ENCODE measurements at places on chromosomes 7 and 10. TPM values are rescaled to one million over a fixed set of nuclear protein-coding genes. Genes with fewer than 3 reads are reported as not detected.
A peak's percentile ranks its signal among the peaks of the same experiment; 100 is the strongest.

GRCh38 chr7:41969561-41970105, 266.7 kb upstream of the INHBA start:
- no peak overlapping the region for H3K4me3 ChIP-seq
- DNase-seq: no peak
- H3K27ac ChIP-seq: no peak overlapping the region

Gene ASAH2B
- total RNA-seq: 3.9 TPM

Gene PGAM2
- not detected for total RNA-seq

DNA sequence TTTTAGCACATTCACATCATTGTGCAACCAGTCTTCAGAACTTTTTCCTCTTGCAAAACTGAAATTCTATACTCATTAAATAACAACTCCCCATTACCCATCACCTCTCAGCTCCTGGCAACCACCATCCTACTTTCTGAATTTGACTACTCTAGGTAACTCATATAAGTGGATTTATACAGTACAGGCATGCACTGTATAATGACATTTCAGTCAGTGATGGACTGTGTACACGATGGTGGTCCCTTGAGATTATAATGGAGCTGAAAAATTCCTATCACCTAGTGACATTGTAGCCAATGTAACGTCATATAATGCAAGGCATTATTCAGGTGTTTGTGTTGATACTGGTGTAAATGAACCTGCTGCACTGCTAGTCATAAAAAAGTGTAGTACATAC, 60.1 kb downstream of the BTRC start:
- H3K27me3 ChIP-seq: no peaks in the 10 kb centered on the region
- H3K27ac ChIP-seq: no peak overlapping the region
- H3K36me3 ChIP-seq: 0 out of 2 replicates have a peak, but pooled peaks cover 6% of the 10 kb centered on the region
- no peaks in the 10 kb centered on the region for H3K4me1 ChIP-seq
- H3K4me3 ChIP-seq: no peak overlapping the region

DNA sequence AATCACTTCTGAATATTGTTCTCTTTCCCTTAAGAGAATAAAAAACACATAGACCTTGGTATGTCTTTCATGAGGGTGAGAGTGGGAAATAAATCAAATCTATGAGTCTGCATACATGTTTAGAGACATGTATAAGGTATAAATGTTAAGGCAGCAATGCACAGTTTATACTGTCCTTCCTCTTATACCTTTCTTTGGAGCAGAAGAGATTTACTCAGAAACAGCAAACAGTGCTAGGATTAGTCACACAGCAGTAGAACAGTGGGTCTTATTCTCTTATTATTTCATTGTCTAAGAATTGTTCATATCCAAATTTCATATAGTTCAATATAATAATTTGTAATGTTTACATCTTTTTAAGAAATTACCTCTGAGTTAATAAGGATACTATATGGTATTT, 126.7 kb upstream of the TMEM196 start:
- no peaks in the 10 kb centered on the region for H3K4me1 ChIP-seq
- no peak overlapping the region for H3K27ac ChIP-seq
- no peaks in the 10 kb centered on the region for H3K36me3 ChIP-seq
- no peaks in the 10 kb centered on the region for H3K27me3 ChIP-seq

GRCh38 chr7:21077602-21078001, 290.9 kb upstream of the SP8 start:
- no peaks in the 10 kb centered on the region for H3K36me3 ChIP-seq
- DNase-seq: no peak
- no peak overlapping the region for H3K27ac ChIP-seq
- peaks cover 5% of the 10 kb centered on the region for H3K4me1 ChIP-seq
- no peak overlapping the region for H3K4me3 ChIP-seq

DNA sequence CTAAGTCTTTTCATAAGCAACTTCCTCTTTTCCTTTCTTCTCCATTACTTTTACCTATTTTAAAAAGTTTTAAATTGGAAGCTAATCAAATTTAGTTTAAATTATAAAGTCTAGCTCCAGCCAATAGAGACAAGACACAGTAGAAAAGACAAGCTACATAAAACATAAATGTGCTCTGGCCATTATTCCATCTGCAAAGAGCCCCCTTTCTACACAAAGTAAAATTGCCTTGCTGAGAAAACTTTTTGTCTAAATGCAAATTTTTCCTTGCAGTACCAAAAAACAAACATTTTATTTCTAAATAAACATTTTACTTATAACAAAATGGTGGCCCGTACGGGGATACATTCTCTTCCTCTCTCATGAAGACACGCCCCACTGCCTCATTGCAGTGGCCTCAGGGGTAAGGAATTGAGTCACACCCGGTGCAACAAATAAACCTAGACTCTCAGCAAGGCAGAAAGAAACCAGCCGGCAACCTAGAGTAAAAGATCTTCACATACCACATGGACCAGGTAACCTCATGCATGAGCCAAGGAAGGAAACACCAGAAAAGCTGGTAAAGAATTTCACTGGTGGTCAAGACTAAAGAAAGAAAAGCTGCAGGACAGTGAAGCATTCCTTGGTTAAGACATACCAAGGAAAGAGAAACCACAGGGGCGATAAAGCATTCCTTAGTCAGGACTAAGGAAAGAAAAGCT, 71.6 kb upstream of the ZNF746 start:
- no peaks in the 10 kb centered on the region for H3K4me1 ChIP-seq
- no peak overlapping the region for H3K4me3 ChIP-seq
- no peak overlapping the region for H3K27ac ChIP-seq
- H3K27me3 ChIP-seq: no peaks in the 10 kb centered on the region
- H3K36me3 ChIP-seq: peaks cover 35% of the 10 kb centered on the region
- DNase-seq: no peak

Gene CHCHD2
- total RNA-seq: 603 TPM

GRCh38 chr7:29853072-29853471, 46.8 kb downstream of the WIPF3 start:
- 0 out of 2 replicates have a peak, but pooled peaks cover 3% of the 10 kb centered on the region for H3K27me3 ChIP-seq
- DNase-seq: peak; percentile 28
- peaks cover 5% of the 10 kb centered on the region for H3K4me1 ChIP-seq
- H3K36me3 ChIP-seq: no peaks in the 10 kb centered on the region
- no peak overlapping the region for H3K4me3 ChIP-seq

DNA sequence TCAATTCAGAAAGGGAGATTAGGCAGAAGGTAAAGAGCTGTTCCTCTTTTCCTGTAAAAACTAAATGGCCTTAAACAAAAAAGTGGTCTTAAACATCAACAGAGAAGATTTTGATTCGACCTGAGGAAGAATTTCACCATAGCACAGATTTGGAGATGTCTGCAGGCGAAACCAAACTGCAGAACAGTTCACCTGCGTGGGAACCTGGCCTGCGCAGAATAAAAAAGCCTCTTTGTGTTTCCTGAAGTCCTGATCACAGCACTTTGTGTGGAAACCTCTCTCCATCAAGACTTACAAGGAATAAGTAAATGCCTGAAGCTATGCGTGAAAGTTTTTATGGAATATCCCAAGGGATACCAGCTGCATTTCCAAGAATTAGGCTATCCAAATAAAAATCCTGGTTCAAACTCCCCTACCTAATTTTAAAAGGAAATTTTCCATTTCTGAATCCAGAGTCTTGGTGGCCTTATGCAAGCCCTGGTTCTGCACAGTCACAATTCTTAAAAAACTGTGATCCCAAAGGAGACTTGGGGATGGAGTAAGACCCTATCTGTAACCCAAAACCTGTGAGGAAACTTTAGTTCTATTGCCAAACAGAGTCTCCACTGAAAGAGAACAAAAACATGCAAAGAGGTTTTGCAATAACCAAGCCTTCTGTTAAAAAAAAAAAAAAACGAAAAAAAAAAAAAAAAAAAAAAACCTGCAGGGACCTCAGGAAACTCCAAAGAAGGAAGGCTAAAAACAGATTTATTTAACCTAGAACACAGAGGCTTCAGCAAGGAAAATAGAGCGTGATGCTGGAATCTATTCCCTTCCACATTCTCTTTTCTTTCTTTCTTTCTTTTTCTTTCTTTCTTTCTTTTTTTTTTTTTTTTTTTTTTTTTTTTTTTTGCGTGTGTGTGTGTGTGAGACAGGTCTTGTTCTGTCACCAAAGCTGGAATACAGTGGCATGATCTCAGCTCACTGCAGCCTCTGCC, 10.4 kb downstream of the CALML3 start:
- no peaks in the 10 kb centered on the region for H3K4me1 ChIP-seq
- DNase-seq: no peak
- H3K36me3 ChIP-seq: no peaks in the 10 kb centered on the region
- no peak overlapping the region for H3K4me3 ChIP-seq
- no peaks in the 10 kb centered on the region for H3K27me3 ChIP-seq
- H3K27ac ChIP-seq: no peak overlapping the region

GRCh38 chr10:127151981-127152699, 44.3 kb downstream of the INSYN2A start:
- H3K27me3 ChIP-seq: no peaks in the 10 kb centered on the region
- peaks cover 55% of the 10 kb centered on the region for H3K4me1 ChIP-seq
- no peak overlapping the region for H3K4me3 ChIP-seq
- DNase-seq: no peak
- no peaks in the 10 kb centered on the region for H3K36me3 ChIP-seq

- H3K36me3 ChIP-seq: no peaks in the 10 kb centered on the region
- H3K4me1 ChIP-seq: no peaks in the 10 kb centered on the region
- H3K27me3 ChIP-seq: no peaks in the 10 kb centered on the region
- H3K4me3 ChIP-seq: no peak overlapping the region
- no peak for DNase-seq
Measured at GRCh38 chr7:3832199-3832598, 531.1 kb downstream of the SDK1 start.

- DNase-seq: no peak
- peaks cover 23% of the 10 kb centered on the region for H3K4me1 ChIP-seq
- no peaks in the 10 kb centered on the region for H3K27me3 ChIP-seq
- H3K27ac ChIP-seq: no peak overlapping the region
- no peak overlapping the region for H3K4me3 ChIP-seq
Measured at GRCh38 chr10:125083576-125083920, 76.8 kb downstream of the CTBP2 start.

Gene NOLC1
- 242 TPM for total RNA-seq

- no peak overlapping the region for H3K27ac ChIP-seq
- no peaks in the 10 kb centered on the region for H3K36me3 ChIP-seq
- no peak for DNase-seq
- H3K4me3 ChIP-seq: no peak overlapping the region
- H3K27me3 ChIP-seq: no peaks in the 10 kb centered on the region
Measured at GRCh38 chr7:95318501-95319100, 5.7 kb downstream of the PON1 start.

- no peaks in the 10 kb centered on the region for H3K27me3 ChIP-seq
- no peak for DNase-seq
- H3K27ac ChIP-seq: no peak overlapping the region
- H3K36me3 ChIP-seq: no peaks in the 10 kb centered on the region
- no peak overlapping the region for H3K4me3 ChIP-seq
Measured at GRCh38 chr7:1883834-1884582, 213.9 kb downstream of the ELFN1 start.

DNA sequence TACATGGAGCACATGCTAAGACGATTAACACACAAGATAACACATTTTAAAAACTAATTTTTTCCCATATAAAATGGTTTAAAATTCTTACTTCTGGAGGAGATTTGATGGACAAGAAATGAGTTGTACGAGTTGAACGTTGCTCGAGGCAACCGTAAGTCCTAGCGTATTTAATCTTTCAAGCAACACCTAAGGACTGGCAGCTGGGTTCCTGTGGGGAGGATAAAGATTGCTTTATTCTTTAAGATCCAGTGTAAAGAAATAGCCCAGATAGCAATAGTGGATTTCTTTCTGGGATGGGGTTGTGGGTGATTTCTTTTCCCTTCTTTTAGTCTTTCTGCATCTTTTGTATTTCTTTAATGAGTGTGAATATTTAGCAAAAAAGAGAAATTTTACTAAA, 9.8 kb downstream of the TBXAS1 start:
- no peak for DNase-seq
- H3K36me3 ChIP-seq: no peaks in the 10 kb centered on the region
- H3K27ac ChIP-seq: no peak overlapping the region
- no peaks in the 10 kb centered on the region for H3K4me1 ChIP-seq
- no peaks in the 10 kb centered on the region for H3K27me3 ChIP-seq

Gene TEX47
- total RNA-seq: not detected

GRCh38 chr10:35558276-35558675, 46.9 kb upstream of the GJD4 start:
- H3K27me3 ChIP-seq: no peaks in the 10 kb centered on the region
- DNase-seq: no peak
- H3K4me1 ChIP-seq: 0 out of 2 replicates have a peak, but pooled peaks cover 2% of the 10 kb centered on the region
- no peak overlapping the region for H3K27ac ChIP-seq

GRCh38 chr10:28971255-28971654, 293.9 kb downstream of the BAMBI start:
- H3K4me3 ChIP-seq: no peak overlapping the region
- DNase-seq: no peak
- no peak overlapping the region for H3K27ac ChIP-seq
- H3K27me3 ChIP-seq: no peaks in the 10 kb centered on the region
- H3K4me1 ChIP-seq: peaks cover 5% of the 10 kb centered on the region

- no peaks in the 10 kb centered on the region for H3K36me3 ChIP-seq
- H3K27me3 ChIP-seq: no peaks in the 10 kb centered on the region
- H3K4me1 ChIP-seq: peaks cover 10% of the 10 kb centered on the region
- DNase-seq: no peak
- H3K4me3 ChIP-seq: no peak overlapping the region
- H3K27ac ChIP-seq: no peak overlapping the region
Measured at GRCh38 chr7:80357530-80357929, 154.3 kb downstream of the GNAT3 start.

Gene TLX1
- not detected for total RNA-seq

Gene WDFY4
- not detected for total RNA-seq

DNA sequence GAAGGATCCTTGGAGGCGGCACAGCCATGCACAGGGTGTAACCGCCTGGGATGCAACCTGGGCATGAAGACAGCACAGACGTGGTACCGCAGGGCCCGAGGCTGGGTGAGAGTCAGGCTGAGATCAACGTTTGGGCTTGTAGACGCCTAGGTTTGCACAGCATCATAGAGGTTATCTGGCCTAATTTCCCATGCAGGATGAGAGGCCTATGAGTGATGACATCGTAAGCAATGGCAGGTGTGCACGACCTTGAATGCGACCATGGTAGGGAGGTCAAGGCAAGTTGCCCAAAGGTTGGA, 7.5 kb downstream of the CALML3 start:
- no peak overlapping the region for H3K27ac ChIP-seq
- H3K4me3 ChIP-seq: no peak overlapping the region
- no peaks in the 10 kb centered on the region for H3K36me3 ChIP-seq
- DNase-seq: no peak
- no peaks in the 10 kb centered on the region for H3K4me1 ChIP-seq
- no peaks in the 10 kb centered on the region for H3K27me3 ChIP-seq

Gene ZNF488
- total RNA-seq: 2.7 TPM

DNA sequence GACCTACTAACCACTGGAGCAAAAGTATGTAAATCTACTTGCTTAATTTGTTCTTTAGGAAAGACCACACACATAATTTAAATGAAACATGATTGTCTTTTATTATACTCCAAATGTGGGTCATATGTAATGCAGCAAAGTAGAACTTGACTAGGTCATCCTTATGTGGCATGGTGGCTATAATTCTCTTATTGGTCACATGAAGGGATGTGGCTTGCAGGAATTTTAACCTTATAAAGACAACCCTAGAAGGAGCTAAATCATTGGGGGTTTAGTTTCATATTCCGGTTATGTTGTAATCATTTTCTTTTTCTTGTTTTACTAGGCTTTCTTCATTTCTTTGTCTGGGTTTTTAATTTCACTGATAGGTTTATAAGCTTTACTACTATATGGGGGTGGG, 93.9 kb downstream of the SEPTIN7 start:
- H3K27ac ChIP-seq: no peak overlapping the region
- H3K36me3 ChIP-seq: peaks cover 32% of the 10 kb centered on the region
- no peaks in the 10 kb centered on the region for H3K4me1 ChIP-seq
